NCI-H2107 (cell line): ENCODE measurements at places on chromosomes 13 and 19.

DNA sequence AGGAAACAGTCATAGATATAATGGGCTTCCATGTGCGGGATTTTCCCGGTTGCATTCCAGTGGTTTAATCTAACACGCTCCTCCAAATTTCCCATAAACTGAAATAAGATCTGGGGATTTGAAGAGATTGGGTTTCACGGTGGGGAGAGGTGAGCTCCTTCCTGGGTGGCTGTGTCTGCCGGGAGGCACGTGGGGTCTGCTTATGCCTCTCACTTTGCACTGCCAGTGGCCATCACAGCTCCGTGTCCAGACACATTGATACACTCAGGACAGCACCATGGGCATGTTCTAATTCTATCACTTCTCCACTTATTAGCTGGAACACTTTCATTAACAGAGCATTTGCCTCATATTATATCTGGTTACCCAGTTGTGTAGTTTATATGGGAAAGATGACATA lies 73.4 kb downstream of the SOX1 start:
- no peak for DNase-seq

DNA sequence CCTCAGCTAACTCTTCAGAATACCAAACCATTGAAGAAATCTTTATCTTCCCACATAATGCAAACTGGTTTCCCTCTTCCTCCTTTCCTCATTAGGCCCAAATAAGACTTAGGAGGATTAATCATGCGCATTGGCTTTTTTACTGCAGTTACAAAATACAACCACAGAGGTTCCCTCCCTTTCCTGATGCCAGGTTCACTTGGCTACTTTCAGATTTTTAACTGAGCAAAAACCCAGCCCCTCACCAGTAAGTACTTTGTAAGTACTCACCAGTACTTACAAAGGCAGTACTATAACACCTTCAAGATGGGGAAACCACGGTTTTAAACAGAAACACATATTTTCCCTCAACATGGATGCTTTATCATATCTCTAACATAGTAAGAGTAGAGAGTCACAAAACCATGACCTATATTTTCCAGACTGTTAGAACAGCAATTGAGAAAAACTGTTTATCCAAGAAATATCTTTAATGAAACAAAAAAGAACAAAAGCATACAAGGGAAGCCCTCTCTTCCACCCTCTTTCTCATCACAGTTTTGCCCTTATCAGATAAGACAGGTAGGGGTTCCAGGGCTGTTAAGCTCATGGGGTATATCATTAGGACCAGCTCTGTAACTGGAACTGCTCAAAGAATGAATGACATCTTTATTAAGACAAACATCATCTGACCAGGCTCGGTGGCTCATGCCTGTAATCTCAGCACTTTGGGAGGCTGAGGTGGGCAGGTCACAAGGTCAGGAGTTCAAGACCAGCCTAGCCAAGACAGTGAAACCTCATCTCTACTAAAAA lies 12.7 kb downstream of the FOXO1 start:
- no peak for DNase-seq

DNA sequence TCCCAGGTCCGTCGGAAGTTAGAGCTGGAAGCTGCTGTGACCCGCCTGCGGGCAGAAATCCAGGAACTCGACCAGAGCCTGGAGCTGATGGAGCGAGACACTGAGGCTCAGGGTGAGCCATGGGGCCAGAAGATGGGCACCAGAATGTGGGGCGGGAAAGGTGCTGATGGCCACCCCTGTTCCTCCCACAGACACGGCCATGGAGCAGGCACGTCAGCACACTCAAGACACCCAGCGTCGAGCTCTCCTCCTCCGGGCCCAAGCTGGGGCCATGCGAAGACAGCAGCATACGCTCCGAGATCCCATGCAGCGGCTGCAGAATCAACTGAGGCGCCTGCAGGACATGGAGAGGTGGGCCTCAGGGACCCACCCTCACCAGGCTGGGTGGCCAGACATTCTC lies 2.5 kb downstream of the HAUS5 start:
- no peak for DNase-seq

- no peak for DNase-seq
Observed at GRCh38 chr19:7787141-7787540, 24.1 kb downstream of the CLEC4M start.

DNA sequence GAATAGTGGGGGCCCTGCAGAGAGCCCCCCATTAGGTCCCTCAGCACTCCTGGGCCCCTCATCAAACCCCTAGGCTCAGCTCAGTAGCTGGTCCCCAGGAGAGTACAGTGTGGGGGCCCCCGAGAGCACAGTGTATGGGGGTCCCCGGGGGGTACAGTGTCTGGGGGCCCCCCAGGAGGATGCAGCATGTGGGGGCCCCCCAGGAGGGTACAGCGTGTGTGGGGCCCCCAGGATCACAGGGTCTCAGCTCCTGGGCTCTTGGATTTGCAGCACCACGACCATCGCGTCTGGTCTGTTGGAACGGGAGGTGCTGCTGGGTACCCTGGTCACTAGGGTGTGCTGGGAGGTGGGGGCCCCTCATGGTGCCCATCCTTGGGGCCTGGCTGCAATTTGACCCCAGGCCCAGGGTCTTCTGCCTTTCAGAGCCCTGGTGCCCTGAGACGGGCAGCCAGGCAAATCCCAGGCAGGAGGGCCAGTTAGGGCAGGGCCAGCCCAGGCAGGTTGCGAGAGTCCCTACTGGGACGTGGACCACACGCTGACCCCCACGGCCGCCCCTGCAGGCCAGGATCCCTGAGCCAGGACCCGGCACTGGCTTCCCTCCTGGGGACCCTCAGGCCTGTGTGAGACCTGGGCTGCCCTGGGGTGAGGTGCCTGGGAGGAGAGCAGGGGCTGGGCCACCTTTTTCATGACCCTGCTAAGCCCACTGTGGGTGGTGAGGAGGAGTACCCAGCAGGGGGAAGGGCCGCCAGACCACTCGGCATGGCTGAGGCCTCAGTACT lies 13.6 kb downstream of the CBARP start:
- no peak for DNase-seq

- DNase-seq, result no peak
Observed at GRCh38 chr19:10808937-10809649, 26.9 kb downstream of the TMED1 start.

DNA sequence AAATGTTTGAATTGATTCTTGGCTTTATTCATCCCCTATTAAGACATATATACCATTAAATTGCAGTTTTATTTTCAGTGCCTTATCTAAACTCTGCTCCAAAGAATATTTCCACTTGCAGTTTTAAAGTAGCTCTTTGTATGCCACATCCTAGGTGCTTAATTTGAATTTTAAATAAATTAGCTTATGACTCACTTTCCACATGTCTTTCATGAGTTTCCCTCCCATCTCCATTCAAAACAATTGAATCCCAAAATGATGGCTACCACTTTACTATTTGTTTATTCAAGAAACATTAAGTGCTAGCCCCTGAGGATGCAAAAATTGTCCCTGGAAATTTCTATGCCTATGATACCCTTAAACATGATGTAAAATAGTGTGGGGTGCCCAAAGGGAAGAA lies 19.5 kb downstream of the PCDH20 start:
- DNase-seq, result no peak

- DNase-seq, result no peak
Observed at GRCh38 chr13:110652231-110652730, 36.9 kb downstream of the NAXD start.

DNA sequence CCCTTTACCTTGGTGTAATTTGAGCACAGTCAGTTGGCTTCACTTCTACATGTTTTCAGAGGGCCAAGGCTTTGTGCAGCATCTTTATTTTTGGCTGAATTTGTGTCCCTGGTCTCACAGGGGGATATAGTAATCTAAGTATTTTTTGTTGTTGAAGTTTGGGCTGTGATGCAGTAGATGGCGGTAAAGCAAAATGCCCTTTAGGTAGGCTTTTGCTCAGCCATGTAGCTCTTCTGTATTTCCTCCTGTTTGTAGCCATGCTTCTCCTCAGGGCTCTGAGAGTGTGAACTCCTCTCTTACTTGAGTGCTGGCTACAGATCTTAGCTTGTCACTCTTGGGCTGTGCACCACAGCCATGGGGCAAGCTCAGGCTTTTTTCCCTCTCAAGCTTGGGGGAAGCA lies 328.6 kb downstream of the SLITRK5 start:
- DNase-seq, result no peak

GRCh38 chr13:76836311-76836710 lies 49.9 kb downstream of the KCTD12 start:
- no peak for DNase-seq

- DNase-seq, result no peak
Observed at GRCh38 chr19:53872762-53873161, 5.1 kb downstream of the MYADM start.

DNA sequence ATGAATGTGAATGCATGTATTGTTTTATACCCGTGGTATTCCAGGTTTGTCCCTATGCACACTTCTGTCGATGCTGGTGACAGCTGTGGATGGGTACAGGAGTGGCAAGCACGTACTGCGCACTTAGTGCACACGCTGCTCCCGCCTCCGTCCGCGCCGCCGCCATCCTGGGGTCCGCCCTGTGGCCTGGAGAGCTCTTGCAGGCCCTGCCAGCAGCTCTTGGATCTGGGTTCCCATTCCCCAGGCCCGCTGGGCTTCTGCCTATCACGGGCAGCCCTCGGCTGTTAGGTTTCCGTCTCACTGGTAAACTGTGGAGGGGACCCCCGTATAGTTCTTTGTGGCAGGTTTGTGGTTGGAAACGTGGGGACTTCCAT lies 4.0 kb downstream of the GNA11 start:
- no peak for DNase-seq

DNA sequence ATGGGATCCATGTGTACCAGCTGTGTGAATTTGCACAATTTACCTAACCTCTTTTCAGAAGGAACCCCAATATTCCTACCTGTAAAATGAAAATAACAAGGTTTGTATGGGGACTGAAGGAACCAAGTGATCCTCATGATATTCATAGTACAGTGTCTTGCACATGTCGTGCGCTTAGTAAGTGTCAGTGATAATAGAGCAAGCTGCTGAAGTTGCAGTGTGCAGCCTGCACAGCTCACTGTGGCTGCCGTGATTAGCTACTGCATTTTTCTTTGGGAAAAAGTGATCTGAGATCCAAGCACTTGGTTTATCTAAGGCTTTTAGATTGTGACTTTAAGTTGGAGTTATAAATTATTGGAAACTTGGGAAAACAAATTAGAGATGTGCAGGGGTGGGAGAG lies 135.9 kb upstream of the FRY start:
- DNase-seq, result no peak

GRCh38 chr19:27746691-27747380 lies 1466.1 kb downstream of the UQCRFS1 start:
- no peak for DNase-seq

GRCh38 chr13:43990829-43991228 lies 111.1 kb downstream of the LACC1 start:
- no peak for DNase-seq

- DNase-seq, result no peak
Observed at GRCh38 chr13:59494560-59494970, 669.2 kb downstream of the DIAPH3 start.

DNA sequence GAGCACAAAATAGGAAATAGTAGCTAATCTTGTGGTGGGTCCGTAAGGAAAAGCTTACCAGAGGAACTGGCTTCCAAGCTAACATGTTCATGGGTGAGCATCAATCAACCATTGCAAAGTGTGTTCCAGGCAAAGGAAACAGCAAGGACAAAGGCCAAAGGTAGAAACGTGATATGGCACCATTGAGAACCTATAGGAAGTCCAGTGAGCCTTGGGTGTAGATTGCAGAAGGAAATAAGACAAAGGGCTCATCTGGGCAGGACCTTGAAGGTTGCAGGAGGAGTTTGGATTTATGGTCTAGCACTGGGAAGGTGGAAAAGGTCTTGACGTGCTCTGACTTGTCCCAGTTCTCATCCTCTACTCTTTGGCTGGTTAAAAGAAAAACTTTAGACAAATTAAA lies 22.3 kb downstream of the CYP2B6 start:
- no peak for DNase-seq

- DNase-seq, result no peak
Observed at GRCh38 chr13:26007261-26008125, 44.3 kb downstream of the SHISA2 start.

DNA sequence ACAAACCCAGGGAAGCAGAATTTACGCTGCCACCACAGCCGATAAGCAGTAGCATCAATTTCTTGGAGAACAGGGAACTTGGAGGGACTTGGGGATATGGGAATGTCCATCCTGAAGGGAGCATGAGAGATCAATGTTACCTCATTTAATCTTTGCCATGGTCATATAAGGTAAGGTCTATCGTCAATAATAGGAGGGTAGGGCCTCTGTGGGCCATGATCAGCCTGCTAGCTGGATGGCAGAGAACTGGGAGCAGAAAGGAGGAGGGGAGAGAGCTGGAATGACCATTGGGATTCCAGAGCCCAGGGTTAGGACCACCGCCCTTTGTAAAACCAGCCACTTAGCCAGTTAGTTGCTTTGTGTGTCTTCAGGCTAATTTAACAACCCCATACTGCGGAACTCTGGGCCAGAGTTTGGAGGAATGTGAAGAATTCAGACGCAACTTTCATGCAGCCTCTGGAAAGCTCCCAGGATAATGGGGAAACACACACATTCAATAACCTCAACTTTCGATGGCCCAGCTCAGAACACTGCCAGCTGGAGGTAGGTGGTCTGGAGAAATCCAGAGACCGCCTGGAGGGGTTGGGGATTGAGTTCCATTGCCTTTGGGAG lies 40.3 kb downstream of the ZNF557 start:
- no peak for DNase-seq

GRCh38 chr13:100464006-100464405 lies 124.6 kb downstream of the GGACT start:
- DNase-seq, result no peak

GRCh38 chr19:53365899-53366493 lies 491 bp downstream of the ZNF525 start:
- DNase-seq, result no peak

DNA sequence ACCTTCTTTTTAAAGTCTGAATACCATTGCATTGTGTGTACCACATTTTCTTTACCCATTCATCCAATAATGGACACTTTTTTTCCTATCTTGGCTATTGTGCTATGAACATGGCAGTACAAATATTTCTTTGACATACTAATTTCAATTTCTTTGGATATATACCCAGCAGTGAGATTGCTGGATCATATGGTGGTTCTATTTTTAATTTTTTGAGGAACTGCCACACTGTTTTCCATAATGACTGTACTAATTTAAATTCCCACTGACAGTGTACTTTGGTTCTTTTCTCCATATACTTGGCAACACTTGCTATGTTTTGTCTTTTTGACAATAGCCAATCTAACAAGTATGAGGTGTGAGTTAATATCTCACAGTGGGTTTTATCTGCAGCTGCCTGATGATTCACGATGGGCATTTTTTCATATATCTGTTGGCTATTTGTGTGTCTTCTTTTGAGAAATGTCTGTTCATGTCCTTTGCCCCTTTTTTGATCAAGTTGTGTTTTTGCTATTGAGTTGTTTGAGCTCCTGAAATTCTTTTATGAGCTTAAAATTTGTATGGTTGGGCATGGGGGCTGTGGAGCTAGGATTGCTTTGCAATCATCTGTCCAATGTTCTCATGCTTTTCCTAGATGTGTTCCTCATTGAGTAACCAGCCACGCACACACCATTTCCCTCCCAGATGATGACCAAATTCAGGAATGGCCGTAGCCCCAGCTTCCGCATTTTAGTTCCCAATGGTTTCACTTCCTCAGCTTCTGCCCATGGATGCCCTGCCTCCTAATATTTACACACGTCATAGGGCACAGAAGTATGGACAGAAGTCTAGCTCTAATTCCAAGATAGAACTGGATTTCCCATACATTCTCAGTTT lies 380.0 kb upstream of the SGCG start:
- DNase-seq, result no peak

- no peak for DNase-seq
Observed at GRCh38 chr13:32427852-32428580, at the start of gene N4BP2L1. Gene N4BP2L1, minus strand, starts transcription at chr13:32428130. Its CDS starts 48 bp downstream, at chr13:32428082.

- DNase-seq, result no peak
Observed at GRCh38 chr13:112688560-112689302, 1.1 kb upstream of the ATP11A start.
